ENCODE measurements at places on chromosomes 13 and 19.

DNA sequence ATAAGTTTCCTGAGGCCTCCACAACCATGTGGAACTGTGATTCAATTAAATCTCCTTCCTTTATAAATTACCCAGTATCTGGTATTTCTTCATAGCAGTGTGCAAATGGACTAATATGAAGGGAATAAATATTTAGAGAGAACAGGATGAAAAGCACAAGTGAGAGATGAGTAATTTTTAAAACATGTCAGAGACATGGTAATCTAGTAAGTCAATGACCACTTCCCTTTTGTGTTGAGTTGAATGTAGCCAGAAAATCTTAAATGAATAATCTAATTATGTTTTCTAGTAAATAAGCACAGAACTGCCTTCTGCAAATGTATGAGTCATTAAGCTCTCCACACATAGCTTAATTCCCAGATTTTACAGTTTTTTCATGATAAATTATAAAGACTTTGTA, 524.1 kb upstream of the SLITRK5 start:
- no peak for DNase-seq

DNA sequence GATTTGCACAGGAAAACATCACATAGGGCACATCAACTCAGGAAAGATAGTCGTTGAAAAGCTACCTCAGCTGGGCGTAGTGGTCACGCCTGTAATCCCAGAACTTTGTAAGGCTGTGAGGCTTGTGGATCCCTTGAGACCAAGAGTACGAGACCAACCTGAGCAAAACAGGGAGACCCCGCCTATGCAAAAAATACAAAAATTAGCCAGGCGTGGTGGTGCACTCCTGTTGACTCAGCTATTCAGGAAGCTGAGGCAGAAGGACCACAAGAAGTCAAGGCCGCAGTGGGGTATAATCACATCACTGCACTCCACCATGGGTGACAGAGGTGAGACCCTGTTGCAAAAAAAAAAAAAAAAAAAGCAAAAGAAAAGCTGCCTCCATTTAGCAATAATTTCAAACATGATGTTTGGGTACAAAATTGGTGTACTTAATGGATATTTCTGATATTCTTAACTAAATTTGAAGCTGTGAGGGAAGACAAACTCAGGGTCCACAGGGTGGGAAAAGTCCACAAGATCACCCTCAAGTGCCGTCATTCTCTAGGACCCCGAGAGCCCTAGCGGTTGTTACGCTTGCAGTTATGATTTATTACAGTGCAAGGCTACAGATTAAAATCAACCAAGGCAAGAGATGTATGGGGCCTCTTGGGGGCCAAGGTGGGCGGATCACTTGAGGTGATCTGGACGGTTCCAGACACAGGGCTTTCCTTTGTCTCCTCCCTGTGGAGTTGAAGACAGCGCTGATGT, 42.5 kb upstream of the LDLR start:
- no peak for DNase-seq

DNA sequence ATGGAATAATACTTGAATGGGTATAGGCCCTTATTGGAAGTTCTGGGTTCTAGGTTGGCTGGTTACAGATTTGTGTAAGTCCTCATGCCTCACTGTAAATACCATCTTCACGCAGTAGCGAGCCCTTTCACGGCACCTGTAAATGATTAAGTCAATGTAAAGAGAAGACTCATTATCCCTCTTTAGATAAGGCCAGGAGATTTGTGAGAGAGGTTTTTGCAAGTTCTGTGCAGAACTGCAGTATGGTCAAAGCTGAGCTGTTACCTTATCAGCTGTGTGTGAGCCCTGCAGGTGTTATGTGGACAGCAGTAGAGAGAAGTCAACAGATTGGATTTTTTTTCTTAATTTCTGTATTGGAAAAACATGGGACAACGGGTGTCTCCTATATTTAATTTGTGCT, 141.6 kb downstream of the SHISA2 start:
- no peak for DNase-seq

GRCh38 chr13:72062566-72062965, 195.6 kb upstream of the DACH1 start:
- DNase-seq = no peak

Data from NCI-H524 (cell line).